ENCODE measurements at places on chromosomes 1 and 21. TPM values are rescaled to one million over a fixed set of nuclear protein-coding genes. Genes with fewer than 3 reads are reported as not detected.

The PCP4 gene
- 10.1 TPM for polyA plus RNA-seq

The OR2T33 gene
- polyA plus RNA-seq: not detected

The SETSIP gene
- not detected for polyA plus RNA-seq

The SPRR2F gene
- polyA plus RNA-seq: not detected

The PRMT6 gene
- polyA plus RNA-seq: 19.1 TPM

The CENPS gene
- polyA plus RNA-seq: 16.5 TPM

The S100A9 gene
- not detected for polyA plus RNA-seq

The ITGB2 gene
- not detected for polyA plus RNA-seq

The LEFTY1 gene
- 2.7 TPM for polyA plus RNA-seq

The KIAA1614 gene
- polyA plus RNA-seq: 1.4 TPM

The EFNA3 gene
- polyA plus RNA-seq: 16.9 TPM

The MTARC2 gene
- 2.1 TPM for polyA plus RNA-seq

The LIN28A gene
- 1.0 TPM for polyA plus RNA-seq

The KRTAP19-3 gene
- not detected for polyA plus RNA-seq

The LCE2B gene
- not detected for polyA plus RNA-seq

The KDF1 gene
- polyA plus RNA-seq: not detected

The ORC1 gene
- 0.48 TPM for polyA plus RNA-seq

Data from neural cell (in vitro differentiated cells).